Activated T-helper 1 cell treated with anti-CD3 and anti-CD28 coated beads, Interleukin-12 subunit alpha, Interleukin-12 subunit beta, Interleukin-2, Interleukin-4 antibody, amounts not matched to agents 30 ng/mL and 10 ng/mL and 1 ng/mL, durations not matched to agents 14 hours and 24 hours and 36 hours (primary cell): ENCODE measurements at places on chromosomes 5 and 9. TPM values are rescaled to one million over a fixed set of nuclear protein-coding genes. Genes with fewer than 3 reads are reported as not detected.

DNA sequence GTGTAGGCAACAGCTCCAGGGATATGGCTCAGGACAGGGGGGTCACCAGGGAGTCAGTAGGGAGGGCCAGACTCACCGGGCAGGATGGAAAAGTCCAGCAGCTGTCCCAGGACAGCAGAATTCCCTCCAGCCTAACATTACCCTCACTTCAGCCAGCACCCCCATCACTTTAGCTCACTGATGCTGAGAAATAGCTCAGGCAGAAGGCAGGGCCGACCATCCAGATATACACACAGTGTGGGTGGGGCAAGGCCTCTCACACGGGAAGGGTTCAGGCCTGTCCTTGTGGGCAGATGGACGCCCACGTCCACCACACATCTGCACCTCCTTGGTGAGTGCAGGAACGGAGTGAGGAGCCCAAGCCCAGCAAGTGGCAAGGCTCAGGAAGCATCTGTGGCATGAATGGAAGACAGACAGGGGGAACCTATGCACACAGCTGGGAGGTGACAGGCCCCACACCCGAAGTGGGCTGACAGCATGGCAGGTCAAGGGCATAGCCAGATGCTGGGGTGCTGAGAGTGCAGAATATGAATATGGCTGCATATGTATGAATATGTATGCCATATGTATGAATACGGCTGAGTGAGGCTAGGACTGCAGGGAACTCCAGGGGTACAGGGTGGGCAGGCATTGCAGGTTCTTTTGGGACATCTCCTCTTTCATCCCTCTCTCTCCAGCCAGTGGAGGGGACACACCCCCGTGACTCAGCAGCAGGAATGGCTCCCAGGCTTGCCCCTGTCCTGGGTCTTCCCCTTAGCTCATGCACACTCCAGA is 17.0 kb downstream of the BICD2 start:
- H3K27ac ChIP-seq = no peak overlapping the region
- H3K36me3 ChIP-seq = peaks cover 2% of the 10 kb centered on the region
- no peaks in the 10 kb centered on the region for H3K27me3 ChIP-seq
- H3K4me1 ChIP-seq = peaks cover 31% of the 10 kb centered on the region
- H3K4me3 ChIP-seq = no peak overlapping the region

GRCh38 chr5:180668835-180669596 is 19.6 kb upstream of the FLT4 start:
- peaks cover 9% of the 10 kb centered on the region for H3K4me1 ChIP-seq
- DNase-seq = no peak
- H3K36me3 ChIP-seq = no peaks in the 10 kb centered on the region
- H3K4me3 ChIP-seq = no peak overlapping the region

DNA sequence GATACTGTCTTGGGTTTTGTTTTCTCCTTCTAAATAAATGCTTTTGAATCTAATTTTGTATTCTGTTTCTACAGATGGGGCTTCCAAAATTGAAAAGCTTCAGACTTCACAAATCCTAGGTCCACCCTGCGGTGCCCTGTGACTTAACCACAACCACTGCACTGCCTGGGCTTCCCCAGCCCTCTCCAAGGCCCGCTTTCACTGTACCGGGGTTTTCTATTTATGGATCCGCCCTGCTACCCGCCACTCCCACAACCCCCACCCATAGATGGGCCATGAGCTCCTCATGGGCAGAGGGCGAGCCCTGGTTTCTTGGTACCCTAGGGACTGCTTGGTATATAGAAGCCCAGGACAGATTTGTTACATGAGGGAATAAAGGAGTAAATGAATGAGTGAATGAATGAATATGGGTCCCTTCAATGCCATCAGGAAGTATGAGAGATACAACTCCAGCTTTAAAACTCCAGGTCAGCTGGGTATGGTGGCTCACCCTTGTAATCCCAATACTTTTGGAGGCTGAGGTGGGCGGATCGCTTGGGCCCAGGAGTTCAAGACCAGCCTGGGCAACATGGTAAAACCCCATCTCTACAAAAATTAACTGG is 39.8 kb upstream of the NEK6 start:
- no peak for DNase-seq
- H3K36me3 ChIP-seq = no peaks in the 10 kb centered on the region
- peaks cover 60% of the 10 kb centered on the region for H3K4me1 ChIP-seq
- H3K4me3 ChIP-seq = no peak overlapping the region
- peaks cover 5% of the 10 kb centered on the region for H3K27me3 ChIP-seq

HTR4 gene
- not detected in 2 replicates for total RNA-seq

GRCh38 chr5:144566747-144567420 is 396.2 kb downstream of the KCTD16 start:
- no peak overlapping the region for H3K4me3 ChIP-seq
- H3K27me3 ChIP-seq = no peaks in the 10 kb centered on the region
- no peaks in the 10 kb centered on the region for H3K36me3 ChIP-seq
- H3K4me1 ChIP-seq = no peaks in the 10 kb centered on the region

GRCh38 chr5:151923866-151924476 is 680 bp downstream of the GLRA1 start:
- no peak overlapping the region for H3K4me3 ChIP-seq
- DNase-seq = no peak
- H3K27me3 ChIP-seq = peaks cover 2% of the 10 kb centered on the region
- no peak overlapping the region for H3K27ac ChIP-seq
- H3K4me1 ChIP-seq = no peaks in the 10 kb centered on the region

DNA sequence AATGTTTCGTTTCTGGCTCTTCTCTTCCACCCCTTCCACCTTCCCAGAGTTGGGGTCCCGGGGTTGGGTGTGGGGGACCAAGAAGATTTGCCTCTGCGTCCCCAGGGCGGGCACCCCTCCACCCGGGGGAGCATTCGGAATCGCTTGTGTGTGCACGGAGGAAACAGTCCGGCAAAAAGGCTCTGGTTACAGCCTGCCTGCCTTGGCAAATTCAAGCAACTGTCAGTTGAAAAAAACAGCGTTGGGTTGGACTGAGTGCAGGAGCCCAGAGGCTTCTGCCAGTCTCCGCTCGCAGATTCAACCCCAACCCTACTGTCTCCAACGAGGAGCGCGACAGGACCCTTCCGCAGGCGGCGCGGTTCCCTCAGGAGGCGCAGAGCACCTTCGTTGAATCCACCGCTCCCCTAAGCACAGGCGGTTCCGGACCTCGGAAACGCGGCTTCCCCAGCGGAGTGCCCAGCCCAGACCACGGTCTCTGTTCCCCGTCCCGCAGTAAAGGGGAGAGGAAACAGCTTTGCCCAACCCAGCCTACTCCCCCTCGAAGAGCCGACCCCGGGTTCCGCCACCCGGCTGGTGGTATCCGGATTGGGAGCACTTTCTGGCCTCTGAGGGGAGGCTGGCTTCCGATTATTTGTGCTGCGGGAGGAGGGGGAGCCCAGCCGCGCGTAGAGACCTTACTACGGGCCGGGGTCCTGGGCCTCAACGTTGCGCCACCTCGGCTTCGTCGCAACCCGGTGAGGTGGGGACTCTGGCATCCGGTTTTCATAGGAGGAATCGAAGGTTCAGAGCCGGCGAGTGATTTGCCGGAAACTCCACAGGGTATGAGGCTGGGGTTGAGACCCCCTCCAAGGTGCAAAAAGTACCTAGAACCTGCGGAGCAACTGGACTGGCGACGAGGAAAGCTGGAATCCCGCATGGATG is 9.6 kb downstream of the LHX6 start:
- H3K27me3 ChIP-seq = peaks cover 84% of the 10 kb centered on the region
- no peak overlapping the region for H3K27ac ChIP-seq
- no peak for DNase-seq

DNA sequence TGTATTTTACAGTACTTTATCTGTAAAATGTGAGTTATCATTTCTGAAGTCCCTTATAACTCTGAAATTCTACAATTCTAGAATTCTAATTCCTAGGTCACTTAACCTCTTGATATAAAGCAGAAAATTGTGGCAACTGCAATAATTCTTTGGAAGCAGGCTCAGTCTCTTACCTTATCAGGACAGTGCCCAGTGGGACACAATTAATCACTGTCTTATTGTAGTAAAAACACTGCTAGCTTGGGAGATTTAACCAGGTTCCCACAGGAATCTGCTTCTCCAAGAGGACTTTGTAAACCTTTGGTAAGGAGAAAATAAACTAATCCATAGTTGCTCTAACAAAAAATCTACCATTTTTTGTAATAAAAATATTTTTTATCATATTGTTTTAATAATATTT is 18.3 kb upstream of the SPATA9 start:
- H3K36me3 ChIP-seq = no peaks in the 10 kb centered on the region
- H3K4me1 ChIP-seq = no peaks in the 10 kb centered on the region
- no peak overlapping the region for H3K4me3 ChIP-seq
- no peak for DNase-seq
- no peak overlapping the region for H3K27ac ChIP-seq
